Activated CD8-positive, alpha-beta memory T cell treated with anti-CD3 and anti-CD28 coated beads for 1 hour (primary cell): ENCODE measurements at places on chromosomes 1 and 21.

DNA sequence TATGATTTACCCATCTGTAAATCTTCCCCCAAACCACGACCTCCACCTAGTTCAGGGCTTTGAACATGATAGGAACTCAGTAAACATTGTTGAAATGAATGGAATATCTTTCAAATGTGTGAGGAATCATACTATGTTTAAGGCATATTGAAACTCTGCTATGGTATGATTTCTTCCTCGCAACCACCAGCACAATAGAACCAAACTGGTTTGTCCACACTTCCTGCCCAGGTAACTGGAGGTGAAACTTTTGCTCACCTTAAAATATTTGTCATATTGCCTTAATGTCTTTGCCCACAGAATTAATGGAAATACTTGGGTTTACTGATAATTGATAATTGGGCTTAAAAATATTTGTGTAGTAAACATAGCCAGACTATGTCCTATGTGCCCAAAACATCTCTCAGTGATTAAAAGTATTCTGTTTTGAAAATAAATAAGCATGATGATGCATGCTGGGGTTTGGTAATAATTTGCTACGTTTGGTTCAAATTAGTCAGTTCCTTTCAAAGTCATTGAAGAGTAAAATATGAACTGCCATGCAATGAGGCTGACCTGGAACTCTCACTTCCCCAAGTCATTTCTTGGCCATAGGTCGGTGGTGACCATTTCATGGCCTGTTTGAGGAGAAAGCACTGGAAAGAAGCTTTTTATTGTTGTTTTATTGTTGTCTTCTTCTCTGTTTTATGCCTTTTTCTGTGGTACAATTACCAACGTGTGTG is 73.3 kb downstream of the TNFSF18 start:
- no peak for DNase-seq

DNA sequence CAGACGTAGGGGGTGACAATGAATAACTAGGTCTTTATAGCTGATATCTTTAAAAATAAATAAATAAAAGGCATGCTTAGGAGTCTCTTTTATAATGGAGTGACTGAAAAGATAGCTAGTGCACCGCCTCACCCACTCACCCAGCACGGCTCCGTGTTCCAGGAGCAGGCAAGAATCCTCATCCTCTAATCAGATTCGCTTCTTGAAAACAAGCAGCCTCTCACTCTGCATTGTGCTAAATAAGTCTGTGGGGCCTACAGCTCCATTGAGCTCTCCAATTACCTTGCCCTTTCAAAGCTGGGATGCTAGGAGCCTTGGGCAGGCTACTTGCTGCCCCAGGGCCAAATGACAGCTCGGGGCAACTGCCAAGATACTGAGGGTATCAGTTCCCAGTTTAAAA is 91.5 kb downstream of the TIAM1 start:
- no peak for DNase-seq

DNA sequence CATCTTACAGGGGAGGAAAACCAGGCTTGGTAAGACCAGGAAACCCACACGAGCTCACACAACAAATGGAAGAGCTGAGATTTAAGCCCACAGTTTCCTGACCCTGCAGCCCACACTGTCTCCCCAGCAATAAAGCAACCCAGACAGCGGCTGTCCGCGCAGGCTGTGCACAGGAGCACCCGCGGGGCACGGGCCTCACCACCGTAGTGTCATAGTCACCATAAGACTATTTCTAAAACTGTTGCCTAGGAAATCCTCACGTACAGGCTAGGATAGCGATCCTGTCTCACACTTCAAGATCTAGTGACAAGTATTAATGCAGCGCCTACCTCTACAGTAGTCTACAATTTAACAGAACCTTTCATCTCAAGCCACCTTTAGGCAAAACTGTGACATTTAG is 54.0 kb upstream of the SYT6 start:
- DNase-seq: no peak

DNA sequence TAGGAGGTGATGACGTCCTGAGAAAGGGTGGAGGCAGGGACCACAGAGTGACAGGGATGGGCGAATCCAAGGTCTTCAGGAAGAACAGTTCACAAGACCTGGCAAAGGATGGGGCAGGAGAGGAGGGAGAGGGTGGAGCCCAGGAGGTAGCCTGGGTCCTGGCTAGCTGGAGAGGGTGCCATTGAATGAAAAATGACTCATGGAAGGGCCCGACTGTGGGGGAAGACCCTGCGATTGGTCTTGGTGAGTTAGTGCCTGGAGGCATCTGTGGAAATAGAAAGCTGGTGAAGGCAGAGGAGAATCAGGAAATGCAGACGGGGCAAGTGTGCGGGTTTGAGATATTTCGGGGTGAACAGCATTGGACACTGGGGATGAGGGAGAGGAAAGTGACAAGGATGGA is 60.3 kb upstream of the SLC45A1 start:
- DNase-seq: no peak

GRCh38 chr1:229440851-229441537 is 7.1 kb upstream of the ACTA1 start:
- DNase-seq: no peak

- no peak for DNase-seq
Measured at GRCh38 chr21:37866027-37866426, 50.2 kb downstream of the KCNJ6 start.

DNA sequence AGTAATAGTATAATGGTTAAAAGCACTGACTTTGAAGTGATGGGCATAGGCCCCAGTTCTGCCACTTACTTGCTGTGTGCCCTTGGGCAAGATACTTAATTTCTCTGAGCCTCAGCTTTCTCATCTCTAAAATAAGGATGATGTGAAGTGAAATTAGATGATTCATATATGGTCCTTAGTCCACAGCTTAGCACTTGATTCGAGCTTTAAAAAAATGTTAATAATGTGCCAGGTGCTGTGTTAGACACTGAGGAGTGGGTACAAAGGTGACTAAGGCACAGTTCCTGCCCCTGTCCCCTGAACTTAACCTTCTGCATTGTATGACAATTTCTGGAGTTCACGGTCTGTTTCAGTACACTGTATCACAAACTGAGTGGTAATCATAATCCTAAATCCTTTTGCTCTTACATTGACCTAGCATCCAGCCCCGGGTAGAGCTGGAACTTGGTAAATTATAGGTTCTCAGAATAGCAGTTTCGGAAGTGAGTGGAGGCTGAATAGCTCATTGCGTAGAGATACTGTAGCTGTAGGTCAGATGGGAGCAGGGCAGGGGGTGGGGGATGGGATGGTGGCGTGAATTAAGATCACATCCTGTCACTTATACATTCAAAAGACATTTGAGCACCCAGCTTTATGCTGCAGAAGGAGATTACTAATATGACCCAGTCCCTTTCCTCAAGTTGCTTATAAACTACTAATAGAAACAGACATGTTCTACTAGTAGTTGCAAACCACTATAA is 1.5 kb downstream of the ZNF691 start:
- no peak for DNase-seq

GRCh38 chr1:203133970-203134725 is 6.6 kb downstream of the ADORA1 start:
- no peak for DNase-seq

- peak; percentile 43 for DNase-seq
Measured at GRCh38 chr1:11664336-11665065, 501 bp downstream of the FBXO6 start.

- DNase-seq: no peak
Measured at GRCh38 chr1:31818206-31818605, 2.4 kb upstream of the SPOCD1 start.

DNA sequence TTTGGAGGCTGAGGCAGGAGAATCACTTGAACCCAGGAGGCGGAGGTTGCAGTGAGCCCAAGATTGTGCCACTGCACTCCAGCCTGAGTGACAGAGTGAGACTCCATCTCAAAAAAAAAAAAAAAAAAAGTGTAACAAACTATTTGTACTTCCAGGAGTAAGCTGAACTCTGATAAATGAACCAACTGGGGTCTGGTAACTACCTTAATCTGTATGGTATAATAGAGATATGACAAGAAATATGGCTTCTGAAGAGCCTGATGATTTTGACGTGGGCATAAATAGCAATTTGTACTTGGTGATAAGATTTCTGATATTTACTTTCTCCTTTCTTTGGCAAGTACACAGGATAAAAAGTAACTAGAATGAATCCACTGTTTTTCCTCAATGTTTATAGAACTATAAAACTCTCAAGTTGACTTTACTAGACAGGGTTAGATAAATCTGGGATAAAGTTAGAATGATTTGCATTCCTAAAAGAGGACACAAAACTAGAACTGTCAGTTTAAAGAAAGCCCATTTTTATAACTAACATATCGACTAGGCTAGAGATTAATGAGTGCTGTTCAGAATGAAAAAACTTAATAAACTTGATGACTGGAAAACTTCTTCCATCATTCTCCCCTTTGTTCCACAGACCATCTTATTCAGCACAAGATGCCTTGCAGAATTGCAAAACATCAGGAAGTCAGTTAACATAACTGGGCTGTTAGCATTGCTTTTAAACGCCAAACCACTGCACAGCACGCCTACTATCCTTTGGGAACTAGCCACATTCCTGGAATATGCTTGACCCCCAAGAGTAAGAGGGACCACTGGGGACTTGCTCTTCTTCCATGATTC is 51.5 kb upstream of the EDARADD start:
- DNase-seq: no peak

DNA sequence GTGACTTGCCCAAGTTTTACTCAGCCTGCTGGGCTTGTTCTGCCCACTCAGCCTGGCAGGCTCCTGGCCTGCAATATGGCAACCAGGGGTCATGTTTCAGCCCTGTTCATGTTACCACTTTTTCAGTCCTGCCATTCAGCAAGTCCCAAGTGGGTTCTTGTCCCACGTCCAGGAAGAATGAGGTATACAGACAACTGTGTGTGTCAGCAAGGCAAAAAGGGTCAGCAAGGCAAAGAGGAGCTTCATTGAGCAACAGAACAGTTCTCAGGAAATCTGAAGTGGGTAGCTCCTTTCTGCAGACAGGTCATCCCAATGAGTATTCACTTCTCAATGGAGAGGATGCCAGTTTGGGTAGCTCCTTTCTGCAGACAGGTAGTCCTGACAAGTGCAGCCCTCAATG is 1233.3 kb upstream of the B3GALT2 start:
- no peak for DNase-seq

DNA sequence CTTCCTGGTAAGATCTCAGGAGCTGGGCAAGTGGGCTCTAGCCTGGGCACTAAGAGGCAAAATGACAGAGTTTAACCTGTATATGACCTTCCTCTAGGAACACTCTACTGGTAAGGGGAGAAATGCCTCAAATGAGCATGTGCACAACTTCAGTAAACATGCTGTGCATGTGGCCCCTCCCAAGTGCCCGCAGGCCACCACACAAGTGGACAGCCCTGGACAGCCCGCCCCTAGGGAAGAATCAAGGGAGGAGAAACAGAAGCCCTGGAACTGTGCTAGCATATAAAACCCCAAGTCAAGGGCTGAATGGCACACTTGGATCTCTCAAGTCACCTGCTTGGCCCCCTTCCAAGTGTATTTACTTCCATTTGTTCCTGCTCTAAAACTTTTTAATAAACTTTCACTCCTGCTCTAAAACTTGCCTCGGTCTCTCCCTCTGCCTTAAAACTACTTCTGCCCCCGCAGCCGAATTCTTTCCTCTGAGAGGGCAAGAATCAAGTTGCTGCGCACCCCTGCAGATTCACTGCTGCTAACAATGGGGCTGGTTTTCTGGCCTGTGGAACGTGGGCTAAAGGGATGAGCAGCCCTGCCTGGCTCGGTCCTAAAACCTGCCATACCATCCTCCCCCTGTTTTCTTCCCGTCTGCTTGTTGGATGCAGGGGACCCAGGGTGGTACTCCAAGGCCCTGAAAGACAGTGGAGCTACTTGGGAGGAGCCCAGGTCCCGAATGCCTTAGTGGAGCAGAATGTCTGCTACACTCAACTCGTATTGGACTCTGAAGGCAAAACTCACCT is 93.5 kb downstream of the IER5 start:
- no peak for DNase-seq

DNA sequence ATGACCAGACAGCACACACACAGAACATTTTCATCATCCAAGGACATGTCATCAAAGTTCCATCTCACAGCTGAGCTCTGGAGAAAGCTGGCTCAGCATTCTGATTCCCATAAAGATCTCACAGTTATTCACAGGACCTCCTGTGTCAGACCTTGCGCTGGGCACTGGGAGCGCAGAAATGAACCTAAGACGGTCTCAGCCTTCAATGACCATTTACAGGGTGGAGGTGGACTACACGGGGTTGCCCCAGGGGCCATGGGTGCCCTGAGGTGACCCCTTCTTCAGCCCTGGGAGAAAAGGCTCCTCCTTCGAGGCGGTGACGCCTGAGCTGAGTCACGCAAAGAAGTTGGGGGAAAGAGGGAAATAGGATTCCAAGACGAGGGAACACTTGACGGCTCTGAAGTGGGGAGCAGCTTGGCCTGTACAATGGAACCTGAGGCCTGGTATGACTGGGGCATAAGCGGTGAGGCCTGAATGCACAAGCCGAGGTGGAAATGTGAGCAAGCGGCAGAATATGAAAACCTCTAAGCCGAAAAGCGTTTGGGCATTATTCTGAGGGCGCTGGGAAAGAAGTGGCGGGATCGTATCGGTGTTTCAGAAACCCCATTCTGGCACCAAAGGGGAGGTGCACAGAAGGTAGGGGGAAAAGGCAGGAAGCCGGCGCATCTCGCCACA is 797 bp downstream of the CC2D1B start:
- DNase-seq: no peak

DNA sequence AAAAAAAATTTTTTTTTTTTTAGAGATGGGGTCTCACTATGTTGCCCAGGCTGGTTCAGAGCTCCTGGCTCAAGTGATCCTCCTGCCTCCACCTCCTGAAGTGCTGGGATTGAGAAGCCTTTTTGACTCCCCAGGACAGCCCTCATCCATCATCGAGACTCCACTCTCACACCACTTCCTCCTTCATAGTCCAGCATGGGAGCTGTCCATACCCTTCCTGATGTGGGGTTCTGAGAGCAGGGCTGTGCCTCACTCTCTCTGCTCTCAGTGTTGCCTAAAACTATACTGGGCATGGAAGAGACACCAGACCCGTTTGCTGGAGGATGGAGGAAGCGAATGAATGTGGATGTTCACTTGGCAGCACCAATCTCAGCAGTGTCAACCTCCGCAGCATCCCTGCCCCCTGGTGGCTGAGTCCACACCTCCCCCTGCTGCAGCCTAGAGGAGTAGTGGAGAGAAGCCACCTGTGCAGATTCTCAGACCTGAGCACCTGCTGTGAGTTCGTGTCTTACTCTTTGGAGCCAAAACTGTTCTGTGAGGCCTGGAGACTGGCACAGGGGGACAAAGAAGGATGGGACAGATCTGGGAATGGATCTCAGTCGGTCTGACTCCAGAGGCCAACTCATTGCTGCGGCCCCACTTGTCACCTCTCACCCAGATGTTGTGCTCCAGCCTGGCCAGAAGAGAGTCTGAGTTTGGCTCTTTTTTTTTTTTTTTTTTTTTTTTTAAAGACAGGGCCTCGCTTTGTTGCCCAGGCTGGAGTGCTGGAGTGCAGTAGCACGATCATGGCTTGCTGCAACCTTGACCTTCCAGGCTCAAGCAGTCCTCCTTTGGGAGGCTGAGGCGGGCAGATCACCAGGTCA is 17.7 kb downstream of the TINAGL1 start:
- DNase-seq: peak; percentile 42
